ENCODE measurements at places on chromosomes 2 and 18.

DNA sequence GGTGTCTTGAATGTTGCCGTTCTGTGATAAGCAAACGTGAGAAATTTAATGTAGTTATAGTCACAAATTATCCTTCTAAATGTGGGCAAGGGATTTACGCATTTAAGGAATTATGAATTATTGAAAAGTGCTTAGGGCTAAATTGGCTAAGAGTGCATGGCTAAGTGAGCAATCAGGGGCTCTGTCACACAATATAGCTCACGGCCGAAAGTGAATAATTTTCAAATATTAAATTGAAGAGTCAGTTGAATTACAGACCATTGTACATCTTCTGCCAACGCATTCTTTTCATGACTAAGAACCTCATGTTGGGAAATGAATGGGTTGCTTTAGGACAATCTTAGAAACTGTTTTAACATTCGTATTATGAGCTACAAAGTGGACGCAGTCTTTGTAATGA lies 1832.9 kb upstream of the LRRTM1 start:
- no peak for DNase-seq

DNA sequence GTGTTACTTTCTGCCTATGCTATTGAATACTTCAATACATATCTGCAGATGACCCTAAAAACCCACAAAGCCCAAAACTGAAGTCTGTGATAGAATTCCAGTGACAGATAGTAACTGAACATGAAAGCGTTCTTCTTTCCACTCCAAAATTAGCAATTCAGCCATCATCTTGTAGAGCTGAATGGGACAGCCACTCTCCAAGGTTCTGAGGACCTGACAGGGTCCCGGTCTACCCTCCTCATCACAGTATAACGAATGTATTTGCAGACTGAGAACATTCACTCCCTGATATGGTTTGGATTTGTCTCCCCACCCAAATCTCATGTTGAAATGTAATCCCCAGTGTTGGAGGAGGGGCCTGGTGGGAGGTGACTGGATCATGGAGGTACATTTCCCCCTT lies 189.5 kb downstream of the MTCL1 start:
- DNase-seq: no peak

GRCh38 chr2:173101687-173102086 lies 26.0 kb downstream of the MAP3K20 start:
- DNase-seq: no peak

GRCh38 chr18:44437603-44438002 lies 243.1 kb upstream of the SETBP1 start:
- no peak for DNase-seq

- DNase-seq: no peak
Measured at GRCh38 chr2:201600906-201601305, 42.4 kb downstream of the TMEM237 start.

DNA sequence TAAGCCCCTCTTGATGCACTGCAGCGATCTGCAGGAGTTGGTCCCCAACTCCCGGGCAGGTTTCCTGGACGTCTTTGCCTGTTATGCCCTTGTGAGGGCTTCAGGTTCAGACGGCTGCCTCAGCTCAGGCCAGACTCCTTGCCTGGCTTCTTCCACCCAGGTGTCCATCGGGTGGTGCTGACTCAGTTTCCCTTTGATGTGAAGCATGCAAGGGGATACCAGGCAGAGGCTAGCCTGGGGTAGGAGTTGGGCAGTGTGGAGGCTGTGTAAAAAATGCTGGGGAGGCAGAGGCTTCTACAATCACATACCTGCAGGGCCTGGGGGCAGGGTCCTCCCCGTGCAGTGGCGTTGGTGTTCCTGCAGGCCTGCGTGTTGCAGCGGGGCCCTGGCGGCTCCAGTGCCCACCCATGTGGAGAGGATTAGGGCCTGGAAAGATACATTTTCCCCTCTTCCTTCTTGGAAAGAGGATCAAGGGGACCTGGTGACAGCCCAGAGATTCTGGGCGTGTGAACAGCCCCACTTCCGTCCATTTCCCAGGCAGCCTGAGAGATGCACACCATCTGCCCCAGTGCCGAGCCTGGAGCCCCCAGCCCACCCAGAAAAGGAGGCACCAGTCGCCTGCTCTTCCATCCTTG lies 338.3 kb downstream of the DYSF start:
- DNase-seq: no peak

DNA sequence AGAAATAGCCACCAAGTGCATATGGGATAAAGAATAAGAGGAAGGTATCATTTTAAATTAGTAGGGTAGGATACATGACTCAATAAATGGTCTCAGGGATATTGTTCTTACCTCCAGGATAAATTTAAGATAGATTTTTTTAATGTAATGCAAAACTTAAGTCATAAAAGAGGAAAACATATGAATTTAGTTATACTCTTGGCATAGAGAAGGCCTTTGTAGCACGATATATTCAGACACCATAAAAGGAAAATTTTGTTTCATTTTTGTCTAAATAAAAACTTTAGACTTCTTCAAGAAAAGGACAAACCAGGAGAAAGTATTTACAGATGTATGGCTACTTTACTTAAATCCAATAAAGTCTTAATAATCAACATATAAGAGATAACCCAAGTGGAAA lies 78.5 kb upstream of the CAB39 start:
- no peak for DNase-seq

DNA sequence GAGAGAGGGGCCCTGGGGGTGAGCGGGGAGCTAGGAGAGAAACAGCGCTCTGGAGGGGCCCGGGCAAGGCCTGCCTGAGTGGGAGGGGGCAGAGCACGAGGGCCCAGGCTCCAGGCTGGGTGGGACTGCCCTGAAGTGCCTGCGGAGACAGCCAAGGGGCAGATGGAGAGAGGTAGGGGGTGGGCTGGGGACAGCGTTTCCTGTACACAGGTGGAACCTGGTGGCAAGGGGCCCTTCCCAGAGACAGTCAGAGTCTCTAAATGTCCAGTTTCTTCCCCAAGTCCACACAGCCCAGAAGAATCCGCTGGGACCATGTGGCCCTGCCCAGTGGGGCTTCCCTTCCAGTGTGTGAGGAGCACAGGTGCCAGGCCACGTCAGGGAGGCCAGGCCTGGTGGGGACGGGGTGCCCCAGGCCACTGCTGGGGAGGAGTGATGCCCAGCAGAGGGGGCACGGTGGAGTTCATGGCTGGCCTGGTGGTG lies 1.7 kb upstream of the GPR35 start:
- no peak for DNase-seq

- no peak for DNase-seq
Measured at GRCh38 chr2:216231867-216232266, 122.7 kb downstream of the XRCC5 start.

DNA sequence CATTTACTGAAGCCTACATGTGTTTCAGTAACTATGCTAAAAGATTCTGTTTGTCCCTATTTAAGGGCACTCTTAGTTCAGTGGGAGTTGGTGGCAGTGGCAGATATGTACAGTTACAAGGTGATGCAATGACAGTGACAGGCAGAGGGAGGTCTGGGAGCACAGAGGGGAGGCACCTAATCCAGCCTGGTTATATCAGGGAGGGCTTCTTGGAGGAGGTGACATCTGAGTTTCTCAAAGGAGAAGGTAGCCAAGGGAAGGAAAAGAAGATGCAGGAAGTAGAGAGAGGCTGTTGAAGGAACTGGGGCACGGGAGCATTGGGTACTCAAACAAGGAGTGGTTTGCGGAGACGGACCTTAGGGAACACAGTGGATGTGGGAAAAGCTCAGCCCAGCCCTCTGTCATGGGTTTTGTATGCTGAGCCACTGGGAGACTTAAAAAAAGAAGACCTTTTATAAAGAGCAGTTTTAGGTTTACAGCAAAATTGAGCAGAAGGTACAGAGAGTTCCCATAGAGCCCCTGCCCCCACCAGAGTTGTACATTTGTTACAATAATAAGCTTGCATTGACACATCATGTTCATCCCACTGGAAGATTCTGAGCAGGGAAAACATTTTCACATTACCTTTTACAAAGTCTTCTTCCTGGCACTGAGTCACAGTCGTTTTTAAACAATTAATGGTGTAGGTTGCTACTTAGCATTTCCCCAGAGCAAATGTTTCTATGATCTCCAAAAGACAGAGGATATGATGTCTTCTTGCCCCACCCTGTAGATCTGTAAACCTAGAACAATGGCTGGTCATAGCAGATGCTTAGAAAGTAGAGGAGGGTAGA lies 83.0 kb upstream of the TAF1B start:
- DNase-seq: no peak

DNA sequence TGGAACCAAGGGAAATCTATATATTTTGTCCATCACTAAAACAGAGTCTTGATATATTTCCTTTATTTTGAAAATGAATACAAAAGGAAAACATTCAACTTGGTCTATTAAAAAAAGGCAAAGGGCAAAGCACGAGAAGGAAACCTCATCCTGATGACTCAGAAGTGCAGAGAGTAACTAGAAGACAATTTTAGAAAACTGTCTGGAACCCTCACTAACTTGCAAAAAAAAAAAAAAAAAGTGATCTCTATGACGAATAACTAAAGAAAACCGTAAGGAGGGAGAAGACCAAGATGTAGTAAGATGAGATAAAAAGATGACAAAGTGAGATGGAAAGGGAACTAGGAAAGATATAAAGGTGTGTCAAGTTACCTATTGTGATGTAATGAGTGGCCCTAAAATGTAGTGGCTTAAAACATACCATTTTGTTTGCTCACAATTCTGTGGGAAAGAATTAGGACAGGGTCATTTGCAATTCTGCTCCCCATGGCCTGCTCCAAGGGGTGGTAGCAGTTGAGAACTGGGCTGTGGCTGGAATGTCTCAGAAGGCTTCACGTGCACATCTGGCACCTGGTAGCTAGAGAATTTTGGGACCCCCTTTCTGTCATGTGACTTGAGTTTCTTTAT lies 303.0 kb downstream of the DYSF start:
- no peak for DNase-seq

DNA sequence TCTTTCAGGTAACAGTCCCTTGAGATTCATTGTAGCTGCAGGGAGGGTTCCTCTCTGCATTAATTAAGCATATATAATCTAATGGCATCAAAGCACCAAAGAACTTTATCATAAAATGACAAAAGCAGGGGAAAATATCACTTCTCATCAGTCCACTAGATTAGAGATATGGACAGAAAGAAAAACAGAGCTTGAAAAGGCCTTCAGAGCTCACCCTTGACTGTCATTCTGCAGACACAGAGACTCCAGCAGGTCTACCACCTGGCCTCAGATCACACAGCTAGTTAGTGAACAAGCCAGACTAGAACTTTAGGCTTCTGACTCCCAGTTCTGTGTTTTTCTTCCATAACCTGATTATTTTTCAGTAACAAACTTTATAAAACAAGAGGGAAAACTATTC lies 88.5 kb downstream of the FIGN start:
- no peak for DNase-seq

GRCh38 chr2:35378791-35379190 lies 976.8 kb upstream of the CRIM1 start:
- DNase-seq: no peak

DNA sequence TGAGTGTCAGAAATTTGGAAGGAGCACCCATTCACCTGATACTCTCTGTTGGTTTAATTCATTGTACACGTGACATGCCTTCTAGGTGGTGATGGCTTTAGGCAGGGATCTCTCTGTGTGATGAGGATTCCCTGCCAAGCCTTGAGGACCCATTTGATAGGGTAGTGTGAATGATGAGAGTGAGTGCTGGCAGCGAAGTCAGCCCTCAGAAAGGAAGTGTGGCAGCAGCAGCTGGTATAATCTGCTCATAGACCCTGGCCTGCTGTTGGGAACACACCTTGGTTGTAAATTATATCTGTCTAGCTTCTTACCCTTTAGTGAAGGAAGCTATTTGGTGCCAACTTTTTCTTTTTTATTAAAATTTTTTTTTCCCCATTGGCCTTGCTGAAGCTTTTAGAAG lies 164.5 kb downstream of the HAUS1 start:
- DNase-seq: no peak
